ENCODE measurements at places on chromosomes 1 and 21. TPM values are rescaled to one million over a fixed set of nuclear protein-coding genes. Genes with fewer than 3 reads are reported as not detected.

DNA sequence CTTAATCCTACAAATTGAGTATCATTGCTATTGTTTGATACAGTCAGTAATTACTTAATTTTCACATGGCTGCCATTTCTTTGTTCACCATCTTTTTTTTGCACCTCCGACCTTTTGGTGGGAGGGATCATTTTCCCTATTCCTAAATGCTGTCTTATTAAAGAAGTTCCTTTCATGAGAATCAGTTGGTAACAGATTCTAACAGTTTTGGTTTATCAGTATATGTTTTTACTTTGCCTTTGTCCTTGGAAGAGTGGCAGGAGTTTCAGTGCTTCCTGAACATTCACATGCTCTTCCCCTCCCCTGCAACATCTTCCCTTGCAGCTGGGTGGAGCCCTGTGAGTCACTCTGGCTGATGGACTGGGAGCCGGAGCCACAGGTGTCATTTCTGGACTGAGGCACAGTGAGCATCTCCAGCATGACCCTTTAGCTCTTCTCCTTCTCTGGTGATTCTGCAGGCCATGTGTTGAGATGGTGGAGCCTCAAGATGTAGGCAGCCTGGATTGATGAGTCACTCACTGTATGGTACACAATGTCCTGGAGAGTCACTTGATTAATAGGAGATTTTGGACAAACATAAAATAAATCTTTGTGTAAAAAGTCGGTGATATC, 217.7 kb downstream of the URB2 start:
- DNase-seq = no peak

GRCh38 chr1:27435566-27436203, 43.3 kb downstream of the GPR3 start:
- no peak for DNase-seq

DNA sequence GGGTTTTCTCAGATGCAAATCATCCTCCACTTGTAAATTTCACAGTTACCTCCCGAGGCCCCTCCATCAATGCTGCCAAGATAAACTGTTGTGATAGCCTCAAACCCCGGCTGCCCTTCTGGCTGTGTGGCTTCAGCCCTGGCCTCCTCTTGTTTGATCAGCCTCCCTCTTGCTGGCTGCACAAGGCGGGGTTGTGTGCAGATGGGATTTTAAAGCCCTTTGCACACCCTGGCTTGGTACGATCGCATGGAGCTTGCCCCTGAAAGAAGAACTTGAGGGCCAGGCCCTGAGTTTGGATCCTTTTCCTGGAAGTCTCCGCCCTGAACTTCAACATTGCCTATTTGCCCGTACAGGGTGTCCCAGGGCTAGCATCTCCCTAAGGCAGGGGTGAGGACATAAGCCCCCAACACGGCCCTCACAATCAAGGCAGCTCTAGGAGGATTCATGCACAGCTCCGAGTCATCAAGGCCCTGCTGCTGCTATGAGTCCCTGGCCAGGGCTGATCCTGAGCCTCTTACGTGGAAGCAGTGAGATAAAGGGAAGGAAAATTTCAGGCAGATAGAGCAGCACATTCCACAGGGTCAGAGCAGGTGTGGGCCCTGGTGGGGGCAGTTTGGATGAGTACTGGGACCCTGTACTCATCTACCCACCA, 181.2 kb upstream of the VAMP3 start:
- DNase-seq = no peak

DNA sequence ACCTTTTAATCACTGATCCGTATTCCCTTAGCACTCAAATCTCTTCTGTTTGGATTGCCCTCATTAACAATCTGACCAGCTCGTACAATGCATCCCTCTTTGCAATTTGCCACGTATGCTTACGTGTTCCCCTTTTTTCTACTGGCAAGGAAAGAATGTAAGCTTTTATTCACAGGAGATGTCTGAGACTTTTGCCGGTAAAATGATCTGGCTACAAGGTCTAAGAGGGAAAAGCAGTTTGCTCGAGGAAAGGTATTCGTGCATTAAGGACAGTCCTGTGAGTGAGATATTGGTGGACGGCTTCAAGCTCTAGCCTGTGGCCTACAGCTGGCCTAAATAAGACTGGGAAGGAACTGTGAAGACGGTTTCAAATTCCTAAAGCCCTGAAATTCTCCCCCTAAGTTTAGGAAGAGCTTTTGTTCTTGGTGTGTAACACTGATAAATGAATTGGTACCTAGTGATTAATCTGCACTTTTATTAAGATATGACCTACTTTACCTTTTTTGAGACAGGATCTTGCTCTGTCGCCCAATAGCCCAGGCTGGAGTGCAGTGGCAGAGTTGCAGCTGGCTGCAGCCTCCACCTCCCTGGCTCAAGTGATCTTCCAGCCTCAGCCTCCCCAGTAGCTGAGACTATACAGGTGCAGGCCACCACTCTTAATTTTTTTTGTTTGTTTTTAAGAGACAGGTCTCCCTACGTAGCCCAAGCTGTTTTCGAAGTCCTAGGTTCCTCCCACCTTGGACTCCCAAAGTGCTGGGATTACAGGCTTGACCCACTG, 895 bp upstream of the UBR4 start:
- DNase-seq = no peak

DNA sequence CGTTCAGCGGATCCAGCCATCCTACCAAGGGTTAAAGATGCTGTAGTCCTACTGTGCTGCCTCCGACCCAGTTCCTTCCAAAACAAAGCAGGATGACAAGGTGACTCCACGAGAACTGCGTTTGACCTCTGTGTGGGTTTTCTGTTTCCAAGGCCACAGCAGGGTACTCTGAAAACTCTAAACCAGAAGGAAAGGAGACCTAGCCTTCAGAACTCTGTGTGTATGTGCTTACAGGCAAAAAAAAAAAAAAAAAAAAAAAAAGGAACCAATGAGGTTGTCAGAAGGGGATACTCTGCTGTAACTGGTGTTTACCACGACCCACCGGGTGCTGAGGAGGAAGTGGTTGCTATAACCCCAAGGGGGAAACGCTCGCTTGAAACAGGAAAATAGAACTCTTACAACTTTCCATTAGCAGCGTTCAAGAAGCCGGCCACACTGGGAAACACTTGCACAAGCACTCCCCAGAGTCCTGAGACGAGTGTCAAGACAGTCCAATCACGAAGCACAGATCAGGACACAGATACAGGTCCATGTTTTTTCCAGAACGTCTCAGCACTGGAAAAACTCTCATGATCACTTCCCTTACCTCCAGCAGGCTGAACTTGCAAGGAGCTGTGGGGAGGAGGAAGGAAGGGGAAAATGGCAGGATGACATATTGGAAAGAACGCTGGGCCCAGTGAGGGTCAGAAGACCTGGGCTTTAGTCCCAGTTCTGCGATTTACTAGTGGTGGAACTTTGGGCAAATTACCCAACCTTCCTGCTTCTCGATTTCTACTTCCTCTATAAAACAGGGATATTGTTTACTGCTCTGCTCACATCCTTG, 64.0 kb downstream of the ITPKB start:
- peak; percentile 71 for DNase-seq

DNA sequence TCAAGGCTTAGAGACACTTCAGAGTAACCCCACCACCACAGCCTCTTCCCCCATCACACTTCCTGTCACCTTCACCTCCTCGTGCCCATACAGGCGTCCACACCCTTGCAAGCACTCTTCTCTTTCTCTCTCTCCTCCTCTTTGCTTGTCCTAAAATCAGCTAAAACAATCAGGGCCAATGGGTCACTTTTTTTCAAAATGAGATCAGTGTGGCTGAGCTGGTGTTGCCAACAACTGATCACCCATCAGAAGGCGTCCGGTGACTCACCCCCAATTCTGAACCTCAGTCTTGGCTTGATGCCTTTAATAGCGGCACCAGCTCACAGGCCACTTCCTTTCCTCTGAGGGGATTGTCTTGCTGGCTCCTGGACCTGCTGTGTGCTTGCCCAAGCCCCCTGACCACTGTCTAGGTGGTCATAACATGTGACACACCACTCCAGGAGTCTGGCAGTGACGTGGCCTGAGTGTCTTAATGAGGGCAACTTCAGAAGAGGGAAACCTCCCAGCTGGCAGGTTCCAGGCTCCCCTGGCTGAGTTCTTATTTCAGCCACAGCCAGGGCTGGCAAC, 1.6 kb downstream of the DRAXIN start:
- DNase-seq = no peak

GRCh38 chr1:172514108-172514507, 18.8 kb upstream of the SUCO start:
- DNase-seq = no peak

GRCh38 chr21:29448766-29449165, 150.0 kb downstream of the BACH1 start:
- DNase-seq = no peak

- peak; percentile 55 for DNase-seq
These were observed 8.7 kb upstream of the MDM4 start for GRCh38 chr1:204507317-204508105.

DNA sequence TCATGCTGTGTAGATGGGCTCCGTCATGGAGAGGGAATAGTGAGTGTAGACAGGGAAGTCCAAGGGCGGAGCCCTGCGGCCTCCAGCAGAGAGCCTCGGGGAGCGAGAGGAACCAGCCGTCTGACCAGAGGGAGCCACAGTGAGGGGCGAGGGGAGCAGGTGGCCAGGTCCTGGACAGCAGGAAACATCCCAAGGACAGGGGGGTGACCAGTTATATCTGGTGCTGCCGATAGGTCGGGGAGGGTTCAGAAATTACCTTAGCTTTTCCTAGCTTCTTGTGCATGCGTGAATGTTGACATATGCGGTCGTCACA, 46.5 kb downstream of the TRAPPC10 start:
- no peak for DNase-seq

DNA sequence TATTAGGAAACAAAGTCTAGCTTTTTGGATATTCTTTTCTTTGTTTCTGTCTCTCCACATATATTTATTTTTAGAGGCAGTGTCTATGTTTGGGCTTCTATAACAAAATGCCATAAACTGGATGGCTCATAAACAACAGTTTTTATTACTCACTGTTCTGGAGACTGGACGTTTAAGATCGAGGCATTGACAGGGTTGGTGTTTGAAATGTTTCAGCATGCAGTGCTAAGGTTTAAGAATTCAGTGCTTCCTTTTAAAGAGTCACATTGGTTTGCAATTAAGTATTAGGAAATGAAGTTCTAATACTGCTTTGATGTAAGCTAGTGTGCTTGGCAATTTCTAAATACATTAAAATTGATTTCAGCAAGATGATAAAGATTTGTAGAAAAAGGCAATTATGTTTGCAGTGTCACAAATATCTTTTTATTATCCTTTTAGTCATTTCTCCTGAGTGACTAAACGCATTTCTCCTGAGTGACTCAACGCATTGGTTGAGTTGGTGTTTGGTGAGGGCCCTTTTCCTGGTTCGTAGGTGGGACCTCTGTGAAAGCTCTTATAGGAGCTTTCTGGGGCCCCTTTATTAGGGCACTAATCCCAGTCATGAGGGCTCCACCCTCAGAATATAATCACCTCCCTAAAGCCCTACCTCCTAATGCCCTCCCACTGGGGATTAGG, 317.0 kb downstream of the USP25 start:
- DNase-seq = no peak

GRCh38 chr1:118974661-118975060, 13.5 kb downstream of the TBX15 start:
- no peak for DNase-seq

GRCh38 chr1:163094589-163094988, 25.4 kb downstream of the RGS4 start:
- no peak for DNase-seq

DNA sequence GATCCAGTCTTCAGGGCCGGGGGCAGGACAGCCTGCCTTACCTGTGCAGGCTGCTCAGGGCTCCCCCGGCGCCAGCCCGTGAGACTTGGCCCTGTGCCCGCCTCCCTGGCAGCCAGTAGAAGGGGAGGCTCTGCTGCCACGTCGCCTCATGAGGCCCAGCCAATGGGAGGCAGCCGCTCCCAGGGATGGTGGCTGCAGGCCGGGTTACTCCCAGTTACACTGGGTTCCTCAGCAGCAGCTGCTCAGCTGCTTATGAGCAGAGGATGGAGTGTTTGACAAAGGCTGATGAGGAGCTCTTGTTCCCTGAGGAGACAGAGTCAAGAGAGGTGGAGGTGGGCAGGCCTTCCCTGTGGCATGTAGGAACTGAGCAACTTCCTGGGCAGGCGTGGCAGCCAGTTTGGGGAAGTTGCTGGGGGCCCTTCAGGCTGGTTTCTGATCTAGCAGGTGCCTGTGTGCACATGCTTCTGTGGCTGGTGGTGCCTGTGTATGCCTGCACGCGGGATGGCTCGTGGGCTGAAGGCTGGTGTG, 5.5 kb downstream of the MFSD2A start:
- DNase-seq = peak; percentile 91

DNA sequence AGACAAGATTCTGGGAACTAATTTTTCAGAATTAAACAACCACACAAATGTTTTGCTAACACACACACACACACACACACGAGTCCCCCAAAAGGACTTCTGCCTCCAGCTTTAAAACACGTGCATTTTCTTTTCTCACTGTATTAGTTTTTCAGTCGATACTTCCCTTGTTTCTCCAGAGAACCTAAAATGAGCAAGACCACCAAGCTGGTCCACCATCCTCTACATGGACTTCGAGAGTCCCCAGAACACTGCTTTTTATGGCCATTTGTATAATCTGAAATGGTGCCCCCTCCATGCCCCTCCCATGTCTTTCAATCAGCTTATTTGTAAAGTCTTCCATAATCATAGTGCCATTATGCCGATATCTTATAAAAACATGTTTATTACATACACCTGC, 10.8 kb upstream of the CHI3L2 start:
- no peak for DNase-seq

DNA sequence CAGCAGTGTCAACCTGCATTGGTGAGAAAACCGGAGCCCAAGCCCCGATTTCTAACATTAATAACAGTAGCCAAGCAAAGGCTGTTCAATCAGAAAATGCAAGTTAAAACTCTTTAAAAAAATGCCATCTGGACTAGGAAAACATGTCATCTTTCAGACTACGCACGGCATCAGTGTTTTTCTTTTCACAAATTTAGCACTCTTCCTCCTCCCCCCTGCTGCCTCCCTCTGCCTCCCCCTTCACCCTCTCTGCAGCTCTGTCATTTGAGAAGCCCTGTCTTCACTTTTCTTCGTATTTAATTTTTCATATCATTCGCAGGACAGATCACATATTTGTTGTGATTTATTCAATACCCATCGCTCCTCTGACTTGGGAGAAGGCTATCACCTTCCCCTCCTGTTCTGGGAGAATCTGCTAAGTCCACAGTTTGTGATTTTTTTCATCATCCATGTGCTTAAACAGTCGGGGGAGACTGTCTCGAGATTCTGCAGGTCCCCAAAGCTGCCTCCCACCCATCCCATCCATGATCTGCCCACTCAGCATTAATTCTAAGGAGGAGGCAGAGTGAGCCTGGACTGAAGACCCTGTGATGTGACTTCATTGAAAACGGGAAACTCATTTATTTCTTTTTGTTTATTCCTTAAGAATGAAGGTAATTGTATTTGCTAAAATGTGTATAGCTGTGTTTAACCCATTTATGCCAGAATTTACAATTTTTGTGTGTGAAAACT, 84.8 kb downstream of the PROX1 start:
- no peak for DNase-seq

Gene ZBTB7B
- 60.5 TPM for total RNA-seq

Gene SLC30A10
- not detected for total RNA-seq

Gene LCE1D
- not detected for total RNA-seq

Gene PODN
- 48.8 TPM for total RNA-seq

Gene GNB1
- total RNA-seq = 347 TPM

Measured in left lung (tissue), 14 donors.